Left kidney (tissue), 8 donors: ENCODE measurements at places on chromosomes 13 and 19. TPM values are rescaled to one million over a fixed set of nuclear protein-coding genes. Genes with fewer than 3 reads are reported as not detected.

DNA sequence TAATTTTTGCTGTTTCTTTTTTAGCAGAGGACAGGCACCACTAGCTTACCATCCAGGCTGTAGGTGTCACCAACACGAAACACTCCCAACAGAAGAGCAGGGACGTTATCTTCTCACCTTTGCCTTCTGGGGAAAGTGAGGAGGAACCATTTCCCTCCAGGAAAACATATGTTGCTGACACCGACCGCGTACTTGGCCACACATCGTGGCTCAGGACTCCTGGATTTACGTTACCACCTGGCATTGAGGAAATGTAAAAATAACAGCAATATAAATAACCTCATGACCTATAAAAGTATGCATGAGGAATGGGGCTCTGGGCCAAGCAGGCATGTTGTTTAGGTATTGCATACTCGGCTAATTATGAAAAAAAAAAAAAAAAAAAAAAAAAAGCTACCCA, 525.1 kb downstream of the MYO16 start:
- DNase-seq: no peak

DNA sequence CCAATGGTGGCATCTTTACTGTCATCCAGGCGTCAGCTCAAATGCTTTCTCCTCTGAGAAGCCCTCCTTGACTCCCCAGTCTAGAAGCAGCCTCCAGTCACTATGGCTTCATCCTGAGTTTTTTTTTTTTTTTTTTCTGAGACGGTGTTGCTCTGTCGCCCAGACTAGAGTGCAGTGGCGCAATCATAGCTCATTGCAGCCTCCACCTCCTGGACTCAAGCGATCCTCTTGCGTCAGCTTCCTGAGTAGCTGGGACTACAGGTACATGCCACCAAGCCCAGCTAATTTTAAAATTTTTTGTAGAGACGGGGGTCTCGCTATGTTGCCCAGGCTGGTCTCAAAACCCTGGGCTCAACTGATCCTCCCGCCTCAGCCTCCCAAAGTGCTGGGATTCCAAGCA, 4.2 kb downstream of the NRTN start:
- DNase-seq: no peak

- DNase-seq: no peak
Observed at GRCh38 chr13:110600261-110600819, 15.0 kb upstream of the NAXD start.

The CGB5 gene
- not detected for polyA plus RNA-seq

GRCh38 chr19:18675779-18676178, 7.7 kb upstream of the CRTC1 start:
- no peak for DNase-seq

DNA sequence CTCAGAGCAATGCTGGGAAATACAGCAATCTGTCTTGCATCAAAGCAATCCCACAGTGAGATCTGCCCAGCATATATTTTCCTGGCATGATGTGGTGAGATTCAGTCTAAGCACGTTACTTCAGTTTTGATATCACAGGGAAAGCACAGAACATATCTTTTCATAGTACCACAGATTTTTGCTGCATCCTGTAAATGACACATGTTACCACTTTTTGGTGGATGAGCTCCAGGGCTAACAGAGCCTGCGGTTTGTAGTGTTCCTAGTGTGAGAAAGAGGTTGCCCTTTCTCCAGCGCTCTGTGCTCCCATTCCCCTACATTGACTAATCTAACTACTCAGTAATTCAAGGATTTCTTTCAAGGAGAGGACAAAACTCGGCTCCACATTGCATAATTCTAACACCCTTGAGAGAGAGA, 409.0 kb downstream of the GPC6 start:
- no peak for DNase-seq

The PPM1N gene
- polyA plus RNA-seq: 0.27 TPM

The APLP1 gene
- 25.0 TPM for polyA plus RNA-seq

DNA sequence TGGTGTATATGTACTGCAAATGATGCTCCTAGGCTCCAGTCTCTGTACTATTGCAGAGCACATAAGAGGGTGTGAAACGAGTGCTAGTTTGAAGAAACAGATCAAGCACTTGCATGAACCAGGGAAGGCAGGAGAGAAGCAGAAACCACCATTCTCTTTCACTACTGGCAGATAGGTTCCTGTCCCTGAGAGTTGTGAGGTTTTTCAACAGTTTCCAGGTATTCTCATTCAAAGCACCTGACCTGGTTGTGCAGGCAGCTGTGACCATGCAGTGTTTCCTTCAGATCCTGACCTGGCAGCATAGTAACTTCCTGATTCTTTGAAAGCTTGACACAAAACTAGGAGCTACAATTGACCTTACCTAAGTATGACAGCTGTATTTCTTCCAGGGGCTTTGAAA, 164.9 kb downstream of the UFM1 start:
- DNase-seq: no peak

GRCh38 chr13:20482275-20482761, 43.3 kb downstream of the CRYL1 start:
- DNase-seq: no peak

- peak; percentile 69 for DNase-seq
Observed at GRCh38 chr19:17511724-17512573, 500 bp downstream of the PGLS start.

The ZSCAN4 gene
- 0.17 TPM for polyA plus RNA-seq

DNA sequence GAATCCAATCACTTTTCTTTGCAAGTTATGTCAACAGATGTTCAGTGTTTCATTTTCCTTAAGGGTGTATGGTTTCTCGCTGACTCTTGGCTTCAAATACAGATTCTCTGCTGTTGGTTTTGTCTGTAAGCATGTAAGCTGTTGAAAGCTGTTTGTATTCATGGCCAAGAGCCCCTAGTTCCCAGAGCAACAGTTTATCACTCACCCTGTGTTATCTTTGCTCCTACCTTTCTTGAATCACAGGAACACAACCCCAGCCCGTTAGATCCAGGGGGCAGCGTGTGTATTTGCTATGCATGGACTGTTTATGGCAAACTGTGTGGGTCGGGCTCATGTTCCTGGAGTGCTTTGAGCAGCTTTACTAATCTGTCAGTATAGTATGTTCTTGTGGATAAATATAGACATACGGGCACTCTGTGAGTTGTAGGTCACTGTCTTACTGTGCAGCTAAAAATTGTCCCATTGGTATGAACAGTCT, 28.9 kb downstream of the FRY start:
- no peak for DNase-seq

DNA sequence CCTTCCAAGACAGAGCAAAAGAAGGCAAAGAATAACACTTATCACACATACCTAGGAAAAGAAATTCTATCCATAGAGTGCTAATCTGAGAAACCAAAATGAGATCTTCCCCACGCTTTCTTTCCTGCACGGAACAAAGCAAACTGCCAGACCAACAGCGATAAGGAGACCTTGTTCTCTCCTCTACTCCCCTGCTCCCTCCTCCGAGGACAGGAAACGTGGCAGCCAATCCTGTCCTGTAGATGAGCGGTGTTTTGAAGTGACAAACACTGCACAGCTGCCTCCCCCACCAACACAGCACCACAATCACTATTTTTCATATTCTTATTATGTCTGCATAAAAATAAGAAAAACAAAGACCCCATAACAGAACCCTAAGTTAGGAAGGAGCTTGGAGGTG, 113.9 kb upstream of the IRS2 start:
- no peak for DNase-seq

GRCh38 chr13:60318186-60318585, 78.8 kb upstream of the TDRD3 start:
- DNase-seq: no peak

- DNase-seq: no peak
Observed at GRCh38 chr13:49517461-49517860, 21.7 kb downstream of the PHF11 start.

GRCh38 chr19:51114087-51114729, 6.0 kb upstream of the CTU1 start:
- DNase-seq: no peak

DNA sequence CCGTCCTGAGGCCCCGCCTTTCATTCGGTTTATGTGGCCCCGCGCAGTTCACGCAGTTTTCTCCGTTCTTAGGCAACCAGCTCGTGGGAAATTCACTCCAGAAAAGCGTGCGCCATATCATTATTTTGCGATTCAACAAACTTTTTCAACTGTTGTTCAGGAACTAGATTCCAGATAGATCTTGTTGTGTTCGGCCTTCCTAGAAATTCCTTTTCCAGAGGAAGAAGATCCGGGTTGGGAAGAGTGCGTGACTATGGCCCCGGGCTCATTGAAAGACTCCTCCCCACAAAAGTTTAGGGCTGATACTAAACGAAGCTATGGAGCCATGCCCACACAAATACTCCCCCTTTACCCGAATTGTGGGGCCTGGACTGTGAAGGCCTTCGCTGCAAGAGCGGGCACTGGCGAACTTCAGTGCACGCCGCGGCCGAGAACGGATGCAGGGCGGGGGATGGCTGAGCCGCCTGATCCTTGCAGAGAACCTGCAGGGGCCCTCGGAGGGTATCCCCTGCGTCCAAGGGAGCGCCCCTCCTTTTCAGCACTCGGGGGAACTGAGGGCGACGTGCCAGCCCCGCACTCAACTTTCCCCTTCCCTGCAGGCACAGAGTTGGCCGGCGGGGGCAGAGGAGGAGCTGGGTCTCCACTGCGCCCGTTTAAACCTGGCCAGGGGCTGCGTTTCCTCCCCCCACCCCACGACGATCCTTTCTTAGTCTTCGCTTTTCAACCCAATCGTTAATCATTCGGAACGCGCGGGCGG, 904 bp upstream of the SOX1 start:
- DNase-seq: no peak

- no peak for DNase-seq
Observed at GRCh38 chr13:105329359-105329758, 1206.1 kb downstream of the EFNB2 start.

- DNase-seq: no peak
Observed at GRCh38 chr19:3281026-3281425, 56.6 kb downstream of the CELF5 start.

DNA sequence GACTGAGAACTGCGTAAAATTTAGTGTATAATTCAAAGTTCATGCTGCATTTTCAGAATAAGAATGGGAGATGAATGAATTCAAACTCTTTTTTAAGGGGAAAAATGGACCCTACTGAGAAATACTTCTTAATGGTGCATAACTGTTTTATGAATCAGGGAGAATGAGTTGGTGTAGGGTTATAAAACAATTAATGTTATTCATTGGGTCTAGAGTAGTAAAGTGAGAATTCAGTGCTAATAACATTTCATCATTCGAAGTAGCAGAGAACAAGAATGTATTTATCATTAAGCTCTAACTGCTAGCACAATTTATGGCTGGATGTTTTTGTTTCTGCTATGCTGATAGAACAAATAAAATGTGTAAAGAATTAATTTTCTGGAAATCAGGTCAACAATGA, 310.2 kb downstream of the SLITRK5 start:
- DNase-seq: no peak

DNA sequence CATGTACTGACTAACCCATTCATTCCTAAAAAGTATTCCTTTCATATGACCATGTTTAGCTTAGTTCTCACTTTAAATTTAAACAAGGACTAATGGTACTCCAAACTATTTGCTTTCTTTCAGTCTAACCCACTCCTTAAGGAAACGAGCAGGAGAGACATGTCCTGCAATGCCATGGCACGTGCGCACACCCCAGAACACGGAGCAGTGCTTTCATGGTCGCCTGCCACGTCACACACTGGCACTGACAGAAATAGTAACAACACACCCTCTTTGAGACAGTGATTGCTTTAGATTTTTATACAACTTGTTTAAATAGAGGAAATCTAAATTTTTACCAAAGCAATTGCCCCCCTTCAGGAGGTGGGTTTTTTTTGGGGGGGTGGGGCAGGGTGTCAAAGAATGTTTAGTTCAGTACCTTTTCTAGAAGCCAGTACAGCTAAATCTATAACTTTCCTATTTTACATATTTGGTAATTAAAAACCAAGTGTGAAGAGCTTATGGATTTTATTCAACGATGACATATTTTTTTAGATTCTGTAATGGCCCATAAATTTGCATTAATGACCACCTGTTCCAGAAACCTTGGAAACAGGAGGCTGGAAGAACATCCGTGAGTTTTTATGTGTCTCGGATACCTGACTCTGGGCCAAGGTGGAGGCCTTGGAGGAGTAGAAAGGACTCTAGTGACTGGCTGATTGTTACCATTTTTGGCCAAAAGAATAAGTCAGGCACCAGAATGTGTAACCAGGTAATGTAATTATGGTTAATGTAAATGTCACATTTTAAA, 247.1 kb downstream of the DCT start:
- DNase-seq: no peak

The CYP4F8 gene
- 0.08 TPM for polyA plus RNA-seq

The FFAR3 gene
- polyA plus RNA-seq: 0.15 TPM

The GPR4 gene
- 5.2 TPM for polyA plus RNA-seq

The ZFP36 gene
- polyA plus RNA-seq: 31.9 TPM

DNA sequence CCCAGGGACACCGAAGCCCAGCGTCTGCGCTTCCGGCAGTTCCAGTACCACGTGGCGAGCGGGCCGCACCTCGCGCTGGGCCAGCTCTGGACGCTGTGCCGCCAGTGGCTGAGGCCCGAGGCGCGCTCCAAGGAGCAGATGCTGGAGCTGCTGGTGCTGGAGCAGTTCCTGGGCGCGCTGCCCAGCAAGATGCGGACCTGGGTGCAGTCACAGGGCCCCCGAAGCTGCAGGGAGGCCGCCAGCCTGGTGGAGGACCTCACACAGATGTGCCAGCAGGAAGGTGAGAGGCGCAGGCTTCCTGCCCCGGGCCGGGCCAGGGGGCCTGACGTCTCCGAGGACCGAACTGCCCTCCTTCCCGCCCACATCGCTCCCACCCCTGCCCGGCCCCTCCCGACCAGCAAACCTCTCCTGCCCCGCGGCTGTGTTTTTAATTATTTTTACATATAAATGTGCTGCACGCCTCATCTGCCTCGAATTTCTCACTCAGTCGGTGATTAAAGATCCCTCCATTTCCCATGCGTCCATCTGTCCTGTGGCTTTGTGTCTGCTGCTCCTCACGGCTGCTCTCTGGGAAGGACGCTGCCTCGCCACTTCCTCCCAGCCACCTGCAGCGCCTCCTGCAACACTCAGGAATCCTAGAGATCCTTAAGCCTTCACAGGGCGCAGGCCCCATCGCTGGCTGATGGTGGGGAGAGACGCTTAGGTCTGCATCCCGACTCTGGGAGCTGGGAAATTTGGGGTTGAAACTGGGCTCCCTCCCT, 4.3 kb downstream of the ZSCAN1 start:
- DNase-seq: no peak

The AMER2 gene
- polyA plus RNA-seq: 0.35 TPM

DNA sequence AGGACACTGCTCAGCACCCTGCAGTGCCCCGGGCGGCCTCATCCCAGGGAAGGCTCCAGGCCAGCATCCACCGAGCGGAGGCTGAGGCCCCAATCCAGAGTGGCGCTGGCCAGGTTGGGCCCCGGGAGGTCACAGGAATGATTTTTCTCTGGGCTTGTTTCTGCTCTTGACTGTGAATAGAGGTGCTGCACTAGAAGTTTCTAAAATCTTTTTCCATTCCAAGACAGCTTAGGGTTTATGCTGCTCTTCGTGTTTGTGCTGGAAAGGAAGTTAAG, 15.1 kb downstream of the KDM4B start:
- DNase-seq: no peak

GRCh38 chr19:55485439-55486011, 537 bp downstream of the NAT14 start:
- DNase-seq: no peak

DNA sequence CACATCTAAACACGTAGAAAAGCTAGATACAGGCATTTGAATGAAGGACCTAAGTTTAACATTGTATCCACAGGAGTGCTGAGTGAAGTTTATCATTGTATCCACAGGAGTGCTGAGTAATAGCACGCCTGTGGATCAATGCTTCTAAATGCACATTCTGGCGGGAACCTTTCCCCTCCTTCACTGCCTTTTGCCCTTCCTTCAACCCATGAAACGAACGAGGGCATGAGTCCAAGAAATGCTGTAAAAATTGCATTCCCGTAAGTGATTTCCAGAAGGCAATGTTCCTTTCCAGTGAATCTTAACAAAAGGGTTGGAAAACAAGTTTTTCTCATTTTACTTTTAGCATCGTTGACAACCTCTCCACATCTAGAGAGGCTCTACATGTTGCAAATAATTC, 88.1 kb downstream of the ZDHHC20 start:
- DNase-seq: peak; percentile 8

The ARGLU1 gene
- polyA plus RNA-seq: 434 TPM
